LHCN-M2 (cell line): ENCODE measurements at places on chromosomes 7 and 10.
A peak's percentile ranks its signal among the peaks of the same experiment; 100 is the strongest.

GRCh38 chr10:4022473-4022872, 237.5 kb upstream of the KLF6 start:
- DNase-seq: peak; percentile 29

- DNase-seq: peak; percentile 86
Observed at GRCh38 chr10:102752934-102753664, 9.4 kb downstream of the WBP1L start.

- no peak for DNase-seq
Observed at GRCh38 chr10:71353639-71354038, 34.6 kb downstream of the SLC29A3 start.

DNA sequence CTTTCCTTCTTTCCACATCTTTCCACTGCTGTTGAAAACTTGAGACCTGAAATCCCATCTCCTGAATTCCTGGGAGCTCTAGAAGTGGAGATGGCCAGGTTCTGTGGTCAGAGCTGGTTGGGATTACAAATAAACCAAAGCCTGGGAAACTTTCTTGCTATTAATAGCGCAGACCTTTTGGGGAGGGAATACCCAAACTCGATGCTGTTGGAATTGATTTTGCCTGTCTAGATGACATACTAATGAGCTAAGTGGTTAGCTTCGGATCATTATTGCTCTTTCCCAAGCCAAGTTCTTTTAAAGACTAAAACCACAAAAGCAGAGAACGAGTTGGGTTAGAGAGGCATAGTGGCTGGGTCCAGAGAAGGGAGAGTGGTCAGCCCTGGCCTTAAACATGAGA, 76.6 kb downstream of the TCF7L2 start:
- DNase-seq: peak; percentile 55

DNA sequence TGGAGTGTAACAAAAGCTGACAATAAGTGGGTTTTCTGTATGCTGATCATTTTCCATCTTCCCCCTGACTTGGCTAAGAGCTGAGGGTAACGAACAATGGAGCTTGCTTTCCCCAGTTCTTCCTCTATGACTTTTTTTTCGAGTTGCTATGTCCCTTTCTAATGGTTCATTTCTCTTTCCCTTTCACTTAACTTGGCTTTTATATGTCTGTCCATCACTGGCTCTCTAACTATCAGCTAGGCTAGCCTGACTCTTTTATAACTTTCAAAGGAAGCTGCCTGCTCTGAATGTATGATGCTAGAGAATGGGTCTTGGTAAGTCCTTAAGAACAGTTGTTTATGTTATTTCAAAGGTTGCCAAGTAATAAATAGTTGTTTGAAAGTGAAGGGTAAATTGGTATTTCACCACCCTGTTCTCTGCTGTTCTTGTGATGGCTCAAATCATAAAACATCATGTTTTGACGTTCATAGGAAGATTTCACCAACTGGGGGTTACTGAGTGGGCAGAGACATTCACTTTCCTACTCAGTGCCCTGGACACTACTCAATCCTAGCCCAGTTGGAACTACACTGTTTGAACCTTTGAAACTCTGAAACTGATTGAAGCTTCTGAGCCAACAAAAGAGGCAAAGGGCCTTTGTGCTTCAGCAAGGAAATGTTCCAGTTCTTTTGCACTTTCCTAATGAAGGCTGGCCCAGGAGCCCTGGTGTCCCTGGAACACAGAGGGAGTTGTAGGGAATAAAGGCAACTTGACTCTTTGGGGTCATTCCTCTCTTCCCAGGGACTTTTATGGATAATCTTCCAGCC, 85.4 kb upstream of the PHYHIPL start:
- DNase-seq: no peak

DNA sequence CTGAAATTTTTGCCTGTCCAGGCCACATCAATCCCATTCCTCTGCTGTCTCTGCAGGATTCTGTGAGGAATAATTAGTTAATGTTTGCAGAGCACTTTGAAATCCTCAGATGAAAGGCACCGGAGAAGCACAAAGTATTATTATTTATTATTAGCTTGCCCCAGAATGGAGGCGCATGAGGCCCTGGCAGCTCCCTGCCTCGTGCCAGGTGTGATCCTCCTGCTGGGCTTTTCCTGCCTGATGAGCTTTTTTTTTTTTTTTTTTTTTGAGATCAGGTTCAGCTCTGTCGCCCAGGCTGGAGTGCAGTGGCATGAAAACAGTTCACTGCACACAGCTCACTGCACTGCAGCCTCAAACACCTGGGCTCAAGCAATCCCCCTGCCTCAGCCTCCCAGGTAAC, 65.2 kb downstream of the TCF7L2 start:
- no peak for DNase-seq
